ENCODE measurements at places on chromosomes 4 and X.

- no peak for DNase-seq
Observed at GRCh38 chrX:39674490-39675161, 423.1 kb downstream of the BCOR start.

DNA sequence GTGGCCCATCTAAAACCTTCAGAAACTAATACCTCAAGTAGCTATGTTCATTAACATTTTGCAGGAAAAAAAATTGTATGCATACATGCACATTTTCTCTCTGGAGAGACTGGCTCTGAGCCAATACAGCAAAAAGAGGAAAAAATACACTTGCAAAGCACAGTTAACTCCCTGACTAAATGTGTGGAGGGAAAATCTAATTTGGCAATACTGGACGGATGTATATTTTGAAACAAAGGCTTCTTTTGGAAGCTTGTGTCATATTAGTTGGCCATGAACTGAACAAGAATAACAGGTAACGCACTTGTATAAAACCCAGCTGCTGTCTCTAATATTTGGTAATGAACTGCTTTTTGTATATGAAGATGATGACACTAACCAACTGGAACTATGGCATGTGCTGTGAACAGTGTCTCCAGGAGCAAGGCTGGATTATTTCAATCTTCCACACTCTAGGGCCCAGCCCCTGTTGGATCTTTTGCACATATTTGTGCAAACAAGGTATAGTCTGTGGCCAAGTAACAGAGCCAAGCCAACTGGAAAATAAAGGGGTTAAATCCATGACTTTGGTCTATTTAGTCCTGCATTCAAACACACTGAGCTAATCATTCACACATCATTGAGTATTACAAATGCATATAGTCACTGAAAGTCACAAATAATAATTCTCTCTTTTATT is 67.9 kb upstream of the NRK start:
- no peak for DNase-seq

DNA sequence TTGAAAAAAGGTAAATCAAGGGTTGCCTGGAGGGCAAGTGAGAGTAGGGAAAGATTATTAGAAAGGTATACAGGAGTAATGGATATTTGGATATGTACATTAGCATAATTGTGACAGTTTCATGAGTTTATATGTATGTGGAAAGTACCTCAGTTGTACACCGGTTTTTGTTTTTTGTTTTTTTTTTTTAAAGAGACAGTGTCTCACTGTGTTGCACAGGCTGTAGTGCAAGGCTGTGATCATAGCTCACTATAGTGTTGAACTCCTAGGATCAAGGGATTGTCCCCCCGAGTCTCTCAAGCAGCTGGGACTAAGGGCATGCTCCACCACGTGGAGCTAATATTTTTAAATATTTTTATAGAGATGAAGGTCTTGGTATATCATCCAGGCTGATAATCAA is 15.3 kb upstream of the HPGD start:
- no peak for DNase-seq

DNA sequence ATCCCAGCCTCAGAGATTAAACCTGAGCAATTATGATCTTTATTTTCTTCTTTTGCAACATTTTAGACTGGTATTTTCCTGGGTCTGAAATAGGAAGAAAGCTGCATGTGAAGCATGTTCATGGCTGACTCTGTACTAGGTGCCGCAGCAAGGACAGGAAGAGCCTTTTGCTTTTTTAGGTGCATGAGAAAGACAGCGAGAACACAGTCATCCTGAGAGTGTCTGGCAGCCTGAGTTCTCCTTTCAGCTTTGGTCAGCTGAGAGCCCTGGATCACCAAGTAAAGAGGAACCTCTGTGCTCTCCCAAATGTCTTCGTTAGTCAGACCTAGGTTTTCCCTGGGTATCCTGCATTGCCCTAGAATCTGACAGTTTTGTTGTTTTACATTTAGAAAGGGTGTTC is 29.8 kb downstream of the FAM149A start:
- no peak for DNase-seq

GRCh38 chrX:6980981-6981380 is 166.5 kb upstream of the STS start:
- DNase-seq: no peak

- DNase-seq: no peak
Observed at GRCh38 chr4:53912766-53913497, 151.5 kb downstream of the CHIC2 start.

DNA sequence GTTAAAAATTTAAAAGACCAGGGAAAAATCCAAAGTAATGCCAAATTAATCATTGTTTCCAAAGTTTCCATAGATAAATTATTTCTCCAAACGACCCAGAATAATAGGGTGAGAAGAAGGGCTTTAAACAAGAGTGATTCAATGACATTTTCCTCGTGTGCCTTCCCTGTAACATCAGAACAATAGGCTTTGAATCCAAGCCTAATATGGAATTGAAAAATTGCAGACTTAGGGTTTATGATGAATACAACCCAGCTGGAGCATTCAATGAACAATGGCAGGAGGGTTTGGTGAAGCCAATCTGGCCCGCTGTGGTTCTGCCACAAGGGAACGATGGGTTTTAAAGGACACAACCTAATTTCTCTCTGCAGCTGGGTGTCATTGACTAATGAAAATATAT is 94.2 kb downstream of the CBLL2 start:
- DNase-seq: no peak

GRCh38 chr4:19033816-19034733 is 1012.5 kb upstream of the LCORL start:
- no peak for DNase-seq

- no peak for DNase-seq
Observed at GRCh38 chrX:7202206-7202605, 54.3 kb upstream of the PUDP start.

GRCh38 chr4:29220761-29221160 is 1499.4 kb upstream of the PCDH7 start:
- no peak for DNase-seq

- DNase-seq: no peak
Observed at GRCh38 chr4:79015411-79015810, 76.2 kb upstream of the PAQR3 start.

- DNase-seq: no peak
Observed at GRCh38 chr4:91127831-91128230, 1000.6 kb downstream of the CCSER1 start.

DNA sequence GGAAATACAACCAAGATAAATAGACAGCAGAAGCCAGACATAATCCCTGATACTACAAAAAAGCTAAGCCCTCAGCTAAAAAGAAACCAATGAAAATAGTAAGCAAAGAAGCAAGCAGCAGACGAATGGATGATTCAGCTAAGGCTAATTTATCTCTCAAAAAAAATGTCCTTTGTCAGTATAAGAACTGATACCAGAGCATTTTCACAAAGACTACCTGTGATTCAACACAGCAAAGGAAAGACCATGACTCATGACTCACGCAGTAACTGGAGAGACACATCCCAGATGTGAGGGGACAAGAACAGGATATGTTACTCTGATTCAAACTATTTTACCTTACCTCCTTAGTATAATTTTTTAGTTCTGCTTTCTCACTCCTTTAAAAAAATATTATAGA is 22.7 kb upstream of the TMPRSS11F start:
- DNase-seq: peak; percentile 51
